SJCRH30 (cell line): ENCODE measurements at places on chromosomes 4 and X. TPM values are rescaled to one million over a fixed set of nuclear protein-coding genes. Genes with fewer than 3 reads are reported as not detected.

DNA sequence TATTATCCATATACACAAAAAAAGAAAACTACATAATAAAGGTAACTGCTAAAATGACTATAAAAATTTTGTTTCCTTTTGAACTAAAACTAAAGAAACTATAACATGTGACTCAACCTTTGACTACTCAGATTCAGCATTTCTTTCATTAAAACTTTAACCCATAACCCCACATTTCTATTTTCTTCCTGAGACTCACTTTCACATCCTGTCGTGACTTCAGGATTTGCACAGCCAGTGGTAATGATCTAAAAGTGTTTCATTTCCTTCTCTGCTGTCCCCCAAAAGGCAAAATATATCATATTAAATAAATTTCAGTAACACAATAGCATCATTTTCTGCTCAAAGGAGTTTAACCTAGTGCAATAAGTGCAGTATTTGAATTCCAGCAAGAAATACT lies 1022.4 kb upstream of the DIAPH2 start:
- no peak for DNase-seq

DNA sequence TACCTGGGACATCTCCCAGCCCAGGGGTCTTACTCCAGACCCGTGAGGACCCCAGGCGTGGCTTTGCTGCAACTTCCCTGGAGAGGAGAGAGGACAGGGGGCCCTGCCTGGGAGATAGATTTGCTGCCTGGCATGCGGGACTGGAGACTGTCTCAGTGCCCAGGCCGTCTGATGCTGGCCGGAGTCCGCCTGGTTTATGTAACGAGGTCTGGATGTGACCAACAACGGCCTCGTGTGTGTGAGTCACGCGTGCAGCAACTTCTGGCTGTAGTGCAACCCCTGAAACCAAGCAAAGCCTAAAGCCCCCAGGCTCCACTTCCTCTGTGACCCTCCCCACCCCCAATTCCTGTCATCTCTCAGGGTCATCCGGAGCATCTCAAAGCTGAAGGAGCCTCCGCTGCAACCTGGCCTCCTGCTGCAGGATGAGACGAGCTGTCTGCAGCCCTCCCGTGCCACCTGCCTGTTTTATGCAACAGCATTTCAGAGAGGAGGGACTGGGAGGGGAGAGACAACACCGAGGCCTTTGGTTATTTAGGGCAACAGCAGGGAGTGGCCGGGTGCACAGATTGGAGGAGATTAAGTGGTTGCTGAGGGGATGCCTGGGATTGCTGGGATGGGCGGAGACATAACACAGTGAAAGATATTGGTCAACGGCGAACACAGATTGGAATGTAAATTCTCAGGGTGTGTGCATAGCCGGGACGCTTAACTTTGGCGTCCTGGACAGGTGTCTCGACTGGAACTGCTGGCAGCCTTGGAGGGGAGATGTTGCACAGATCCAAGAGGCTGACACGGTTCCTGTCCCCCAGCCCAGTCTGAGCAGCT lies 16.0 kb downstream of the XG start:
- DNase-seq = peak; percentile 26

DNA sequence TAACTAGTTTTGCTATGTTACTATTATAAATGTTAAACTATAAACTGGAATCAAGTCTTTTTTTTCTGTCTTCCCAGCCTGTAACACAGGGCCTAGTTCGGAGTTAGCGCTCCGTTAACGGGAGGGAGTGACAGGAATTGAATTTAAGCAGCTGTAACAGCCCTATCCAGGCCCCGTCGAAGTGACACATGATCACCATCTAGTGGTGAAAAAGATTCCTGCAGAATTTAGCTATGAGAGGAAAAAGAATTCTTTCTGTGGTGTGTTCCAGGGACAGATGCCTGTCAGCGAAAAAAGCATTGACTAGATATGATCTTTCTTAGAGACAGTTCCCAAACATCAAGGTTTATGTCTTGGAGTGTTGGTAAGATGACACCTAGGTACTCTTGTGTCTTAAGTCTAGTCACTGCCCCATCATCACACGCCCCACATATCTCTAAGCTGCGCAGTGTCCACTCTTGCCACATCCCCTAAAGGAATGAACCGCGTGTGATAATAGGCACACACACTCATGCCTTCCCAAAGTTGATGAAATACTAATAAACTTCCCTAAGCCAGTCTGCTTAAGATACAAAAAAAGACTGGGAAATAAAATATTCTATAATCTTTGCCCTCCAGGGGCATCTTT lies 2.1 kb downstream of the GAB3 start:
- DNase-seq = peak; percentile 72

GRCh38 chr4:156970501-156971164 lies 966 bp downstream of the PDGFC start:
- DNase-seq = peak; percentile 68

GRCh38 chr4:109014593-109015412 lies 251.9 kb upstream of the ETNPPL start:
- DNase-seq = no peak

GRCh38 chrX:16946971-16947562 lies 609 bp downstream of the REPS2 start:
- DNase-seq = peak; percentile 26

Gene CPLX1
- total RNA-seq = 0.28 and 0.59 TPM in 2 replicates

DNA sequence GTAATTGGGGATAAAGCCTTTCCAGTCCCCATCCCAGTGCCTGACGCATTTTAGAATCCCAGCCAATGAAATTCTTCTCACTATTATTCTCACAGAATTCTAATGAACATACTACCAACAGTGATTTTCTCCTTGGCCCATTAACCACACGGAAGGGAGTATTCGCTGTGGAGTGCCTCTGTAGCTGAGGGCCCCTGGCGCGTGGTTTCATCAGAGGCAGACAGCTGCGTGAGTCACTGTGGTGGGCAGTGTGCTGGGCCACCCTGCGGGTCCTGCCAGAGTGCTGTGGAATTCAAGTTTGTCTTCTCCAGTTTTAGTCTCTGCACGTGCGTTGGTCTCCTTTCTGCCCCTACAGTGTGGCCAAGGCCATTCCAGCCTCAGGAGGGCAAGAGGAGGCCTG lies 335.4 kb upstream of the FAT1 start:
- DNase-seq = peak; percentile 5

Gene ERCC6L
- total RNA-seq = 34.8 and 36.6 TPM in 2 replicates

Gene TLR1
- 0.53 and 0.61 TPM in 2 replicates for total RNA-seq

Gene NAT8L
- total RNA-seq = 1.5 and 1.7 TPM in 2 replicates

GRCh38 chr4:80125252-80126177 lies 52.5 kb upstream of the ANTXR2 start:
- DNase-seq = no peak

Gene GRPEL1
- total RNA-seq = 78.9 and 79.9 TPM in 2 replicates

Gene MMAA
- 1.3 and 3.6 TPM in 2 replicates for total RNA-seq

Gene PGAM4
- total RNA-seq = not detected in 2 replicates

DNA sequence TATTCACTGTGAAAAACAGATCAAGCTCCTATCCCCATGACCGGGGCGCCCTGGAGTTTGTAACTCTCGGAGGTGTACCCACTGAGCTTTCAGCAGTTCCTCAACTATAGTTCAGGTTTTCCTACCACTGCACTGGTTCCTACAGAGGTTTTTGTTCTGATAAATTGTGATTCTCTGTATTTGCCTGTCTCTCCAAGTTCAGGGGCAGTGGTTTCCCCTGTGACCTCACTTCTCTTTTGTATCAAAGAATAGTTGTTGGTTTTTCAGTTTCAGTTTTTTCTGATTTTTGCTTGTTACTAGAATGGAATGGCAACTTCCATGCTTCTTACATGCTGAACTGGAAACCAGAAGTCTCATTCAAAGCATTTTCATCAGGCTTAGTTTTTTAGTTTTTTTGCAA lies 56.8 kb upstream of the PLS3 start:
- no peak for DNase-seq

DNA sequence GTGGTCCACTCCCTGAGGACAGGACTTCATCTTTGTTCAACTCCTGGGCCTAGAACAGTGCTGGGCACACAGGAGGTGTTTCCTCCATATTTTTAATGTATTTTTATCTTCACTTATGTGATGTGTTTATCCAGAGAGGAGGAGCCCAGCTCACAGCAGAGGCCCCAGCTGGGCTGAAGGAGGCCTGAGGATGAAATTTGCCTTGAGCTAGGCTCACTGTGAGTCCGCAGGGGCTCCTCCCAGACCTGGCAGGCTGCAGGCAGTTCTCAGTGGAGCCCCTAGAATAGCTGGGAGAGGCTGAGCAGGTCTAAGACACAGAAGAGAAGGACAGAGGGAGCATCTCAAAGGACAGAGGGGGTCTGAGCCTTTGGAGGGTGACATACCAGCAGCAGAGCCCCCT lies 26.8 kb downstream of the C4orf50 start:
- no peak for DNase-seq

Gene ABLIM2
- 0.12 and 0.20 TPM in 2 replicates for total RNA-seq

- DNase-seq = no peak
These were observed 142.4 kb downstream of the ANXA5 start for GRCh38 chr4:121554382-121554781.

GRCh38 chrX:63754136-63754859 lies 30.7 kb downstream of the ARHGEF9 start:
- DNase-seq = no peak

Gene NHS
- 0.51 and 0.56 TPM in 2 replicates for total RNA-seq

DNA sequence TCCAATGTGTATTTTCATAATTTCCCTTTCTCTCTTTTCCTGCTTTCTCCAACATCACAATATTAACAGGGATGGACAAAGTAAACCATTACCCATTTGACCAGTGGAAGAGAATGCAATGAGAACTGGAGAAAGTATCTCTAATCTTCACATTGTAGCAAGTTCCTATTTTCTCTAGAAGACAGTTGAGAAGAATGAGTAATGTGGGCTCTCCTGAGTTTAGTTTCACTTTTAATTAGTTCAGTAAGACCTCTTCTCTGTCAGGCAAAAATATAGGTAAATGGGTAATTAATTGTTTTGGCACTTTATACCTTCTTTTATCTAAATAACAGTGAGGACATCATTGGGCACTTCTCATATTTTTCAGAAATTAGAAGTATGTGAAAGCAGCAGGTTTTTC lies 602.0 kb downstream of the GLUD2 start:
- DNase-seq = no peak

DNA sequence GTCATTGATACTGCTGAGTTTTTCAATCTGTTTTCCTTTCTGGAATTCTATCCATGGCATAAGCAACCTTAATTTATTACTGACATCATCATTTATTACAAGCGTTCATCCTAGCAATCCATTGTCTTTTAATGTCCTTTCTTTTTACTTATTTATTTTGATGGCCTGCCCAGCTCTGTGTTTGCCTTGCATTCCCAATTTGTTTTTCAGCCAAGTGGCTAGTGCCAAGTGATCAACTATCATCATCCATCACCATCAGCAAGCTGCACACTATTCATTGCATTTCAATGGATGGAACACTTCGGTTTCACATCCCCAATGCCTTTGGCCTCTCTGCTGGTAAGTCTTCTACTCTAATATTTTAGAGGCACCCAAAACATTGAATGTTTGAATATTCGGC lies 831.7 kb upstream of the EPHA5 start:
- no peak for DNase-seq

- DNase-seq = peak; percentile 60
These were observed 250.6 kb upstream of the NDST3 start for GRCh38 chr4:117783716-117784115.

DNA sequence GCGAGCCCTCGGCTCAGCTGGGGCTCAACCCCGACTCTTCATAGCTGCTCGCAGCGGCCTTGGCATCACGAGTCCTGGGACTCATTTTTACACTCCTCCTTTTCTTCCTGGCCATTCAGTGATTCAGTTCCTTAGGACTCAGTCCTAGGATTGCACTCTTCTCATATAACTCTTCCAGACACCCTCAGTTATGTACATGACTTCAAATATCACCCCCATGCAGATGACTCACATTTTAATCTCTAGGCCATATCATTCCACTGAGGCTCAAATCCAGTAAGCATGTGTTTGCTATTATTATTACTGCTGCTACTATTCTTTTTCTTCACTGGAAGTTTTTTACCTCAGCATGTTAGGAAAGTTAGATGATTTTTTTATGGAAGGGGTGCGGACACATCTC lies 14.4 kb downstream of the ITGB1BP2 start:
- DNase-seq = no peak

GRCh38 chr4:26877961-26878360 lies 17.3 kb downstream of the STIM2 start:
- DNase-seq = no peak

DNA sequence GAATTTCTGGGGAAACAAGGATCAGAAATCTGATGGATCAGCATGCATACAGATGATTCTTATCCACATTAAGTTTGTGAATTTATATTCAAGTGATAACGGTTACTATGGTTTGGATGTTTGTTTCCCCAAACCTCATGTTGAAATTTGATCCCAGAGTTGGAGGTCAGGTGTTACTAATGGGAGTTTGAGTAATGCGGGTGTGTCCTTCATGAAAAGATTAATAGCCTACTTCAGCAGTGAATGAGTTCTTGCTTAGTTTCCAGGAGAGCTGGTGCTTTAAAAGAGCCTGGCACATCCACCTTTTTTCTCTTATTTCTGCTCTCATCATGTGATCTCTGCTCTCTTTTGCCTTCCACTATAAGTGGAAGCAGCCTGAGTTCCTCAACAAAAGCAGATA lies 712.4 kb downstream of the IL1RAPL1 start:
- no peak for DNase-seq

- DNase-seq = no peak
These were observed 205.1 kb upstream of the CTSO start for GRCh38 chr4:156158747-156159146.

Gene STK32B
- 0.10 and 0.20 TPM in 2 replicates for total RNA-seq

- no peak for DNase-seq
These were observed 465.1 kb upstream of the FAT1 start for GRCh38 chr4:187188741-187189140.

Gene KLHL13
- total RNA-seq = 47.0 and 48.3 TPM in 2 replicates

Gene PRPS1
- 68.5 and 69.7 TPM in 2 replicates for total RNA-seq

- DNase-seq = no peak
These were observed 7.0 kb upstream of the AKAP17A start for GRCh38 chrX:1584237-1585011.

DNA sequence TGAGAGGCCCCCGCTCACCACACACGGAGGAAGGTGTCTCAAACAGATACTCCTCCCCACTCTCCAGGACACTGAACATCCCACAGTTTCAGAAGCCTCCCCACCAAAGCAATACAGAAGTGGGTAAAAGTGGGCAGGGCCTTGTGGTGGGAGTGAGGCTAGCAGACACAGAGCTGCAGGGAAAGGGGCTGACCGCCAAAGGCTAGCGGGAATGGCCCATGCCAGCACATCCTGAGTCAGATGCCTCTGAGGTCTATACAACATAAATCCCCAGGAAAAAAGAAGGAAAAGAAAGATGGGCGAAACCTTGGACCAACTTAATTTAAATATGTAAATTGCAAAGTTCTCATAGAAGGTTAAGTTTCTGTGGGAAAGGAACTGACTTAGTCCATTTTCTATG lies 21.9 kb upstream of the ARHGAP10 start:
- DNase-seq = peak; percentile 18

GRCh38 chr4:20248155-20248558 lies 3.5 kb upstream of the SLIT2 start:
- peak; percentile 66 for DNase-seq

DNA sequence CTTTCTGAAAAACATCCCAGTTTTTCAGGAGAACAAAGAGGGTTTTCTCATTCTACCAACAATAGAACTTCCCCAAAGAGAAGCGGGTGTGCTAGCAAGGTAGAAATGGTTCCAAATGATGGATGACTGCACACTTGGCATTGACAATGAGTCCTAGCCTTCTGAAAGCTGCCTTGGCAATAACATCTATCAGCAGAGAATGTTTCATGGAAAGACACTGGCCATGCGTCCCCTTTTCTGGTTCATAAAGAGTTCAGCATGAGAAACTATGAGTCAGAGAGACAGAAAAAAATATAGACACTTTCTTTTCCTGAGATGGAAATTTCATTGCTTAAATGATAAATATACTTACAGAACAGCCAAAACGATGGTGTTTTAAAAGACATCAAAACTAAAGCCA lies 236.9 kb upstream of the PRKX start:
- no peak for DNase-seq
